NCI-H446 treated with DMSO at 0.1 percent for 48 hours (cell line): ENCODE measurements at places on chromosomes 12 and 14.

DNA sequence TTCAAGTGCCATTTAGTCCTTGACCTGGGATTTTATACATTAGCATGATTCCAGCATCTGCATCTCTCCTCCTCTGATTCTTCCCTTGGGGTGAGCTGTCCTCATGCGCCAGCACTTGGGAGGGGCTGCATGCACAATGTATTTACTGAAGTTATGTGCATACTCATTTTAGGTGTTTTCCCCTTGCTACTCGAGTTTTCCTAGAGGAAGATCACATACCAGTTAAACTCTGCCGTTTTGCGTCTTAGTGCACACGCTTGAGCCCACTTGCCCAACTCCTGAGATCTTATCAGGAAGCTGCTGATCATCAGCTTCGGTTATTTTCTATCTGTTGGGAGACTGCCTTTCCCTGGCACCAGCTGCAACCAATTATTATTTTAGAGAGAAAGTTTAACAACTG, 78.8 kb downstream of the C14orf132 start:
- DNase-seq: no peak

DNA sequence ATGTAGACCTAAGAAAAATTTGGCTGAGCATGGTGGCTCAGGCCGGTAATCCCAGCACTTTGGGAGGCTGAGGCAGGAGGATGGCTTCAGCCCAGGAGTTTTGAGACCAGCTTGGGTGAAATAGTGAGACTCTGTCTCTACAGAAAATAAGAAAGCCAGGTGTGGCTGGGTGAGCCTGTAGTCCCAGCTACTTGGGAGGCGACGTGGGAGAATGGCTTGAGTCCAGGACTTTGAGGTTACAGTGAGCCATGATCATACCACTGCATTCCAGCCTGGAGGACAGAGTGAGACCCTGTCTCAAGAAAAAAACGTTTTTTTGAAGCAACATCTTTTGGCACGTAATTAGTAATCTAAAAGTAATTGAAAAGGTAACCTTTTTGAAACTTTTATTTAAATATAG, 70.9 kb downstream of the FERMT2 start:
- DNase-seq: no peak

DNA sequence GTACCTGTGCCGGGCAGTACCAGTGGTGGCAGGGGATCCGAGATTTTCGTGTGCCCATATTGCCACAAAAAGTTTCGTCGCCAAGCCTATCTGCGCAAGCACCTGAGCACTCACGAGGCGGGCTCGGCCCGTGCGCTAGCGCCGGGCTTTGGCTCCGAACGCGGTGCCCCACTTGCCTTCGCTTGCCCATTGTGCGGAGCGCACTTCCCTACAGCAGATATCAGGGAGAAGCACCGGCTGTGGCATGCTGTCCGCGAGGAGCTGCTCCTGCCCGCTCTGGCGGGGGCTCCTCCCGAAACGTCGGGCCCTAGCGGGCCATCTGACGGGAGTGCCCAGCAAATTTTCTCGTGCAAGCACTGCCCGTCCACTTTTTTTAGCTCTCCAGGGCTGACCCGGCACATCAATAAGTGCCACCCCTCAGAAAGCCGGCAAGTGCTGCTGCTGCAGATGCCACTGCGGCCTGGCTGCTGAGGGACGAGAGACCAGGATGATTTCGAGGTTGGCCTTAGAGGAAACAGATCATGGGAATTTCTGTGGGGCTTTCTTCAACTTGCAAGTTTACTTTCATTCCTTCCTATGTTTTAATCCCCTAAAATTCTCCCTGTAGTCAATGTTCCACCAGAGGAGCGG, 1.6 kb downstream of the INSM2 start:
- DNase-seq: no peak

GRCh38 chr14:59422069-59422881, 42.9 kb downstream of the GPR135 start:
- no peak for DNase-seq

GRCh38 chr12:75479963-75480461, 543 bp upstream of the GLIPR1 start:
- no peak for DNase-seq

GRCh38 chr12:68007033-68007432, 17.8 kb downstream of the IFNG-AS1 start:
- no peak for DNase-seq

GRCh38 chr14:65976761-65977404, 509.3 kb upstream of the CCDC196 start:
- DNase-seq: no peak

DNA sequence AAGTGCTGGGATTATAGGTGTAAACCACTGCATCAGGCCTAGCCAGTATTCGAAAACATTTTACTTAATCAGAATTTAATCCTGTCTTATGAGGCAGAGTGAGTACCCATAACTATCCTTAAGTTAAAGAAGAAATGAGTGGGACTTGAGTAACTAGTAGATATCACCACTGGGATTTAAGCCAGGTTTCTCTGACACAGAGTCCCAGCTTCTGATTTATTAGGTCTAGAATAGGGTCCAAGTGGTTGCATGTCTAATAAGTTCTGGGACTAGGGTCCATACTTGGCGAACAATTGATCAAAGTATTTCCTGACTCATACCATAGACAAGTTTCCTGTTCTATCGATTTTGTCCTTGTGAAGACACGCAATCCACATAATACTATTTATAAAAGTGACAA, 18.9 kb downstream of the PTPRB start:
- no peak for DNase-seq

GRCh38 chr12:126493366-126494108, 1428.3 kb downstream of the AACS start:
- no peak for DNase-seq

DNA sequence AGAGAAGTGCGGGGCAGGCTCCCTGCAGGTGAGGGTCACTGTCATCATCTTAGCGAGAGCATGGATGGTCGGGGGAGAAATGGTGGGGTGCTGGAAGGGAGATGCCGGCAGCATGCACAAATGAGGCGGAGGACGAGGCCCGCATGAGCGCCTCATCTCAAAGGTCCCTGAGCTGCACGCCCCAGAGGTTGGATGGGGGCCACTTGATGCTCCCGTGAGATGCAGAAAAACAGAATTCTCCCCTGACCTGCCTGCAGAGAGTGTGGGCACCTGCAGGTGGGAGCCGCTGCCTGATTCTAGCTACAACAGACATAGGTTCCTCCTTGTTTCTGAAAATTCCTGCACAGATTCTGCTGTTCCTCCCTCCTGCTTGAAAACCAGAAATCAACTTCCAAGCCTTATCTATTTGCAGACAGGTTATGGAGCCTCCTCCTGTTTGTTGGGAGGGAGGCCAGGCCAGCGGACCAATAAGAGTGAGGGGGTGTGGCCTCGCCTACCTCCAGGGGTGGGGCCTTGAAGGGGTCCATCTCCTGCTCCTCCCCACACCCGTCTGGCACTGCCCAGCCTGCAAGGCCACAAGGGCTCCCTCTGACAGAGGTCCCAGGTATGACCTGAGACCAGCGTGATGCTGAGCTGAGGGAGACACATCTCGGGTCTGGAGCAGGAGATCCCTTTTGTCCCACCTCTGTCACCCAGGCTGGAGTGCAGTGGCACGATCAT, 67.2 kb downstream of the KDM2B start:
- DNase-seq: no peak

DNA sequence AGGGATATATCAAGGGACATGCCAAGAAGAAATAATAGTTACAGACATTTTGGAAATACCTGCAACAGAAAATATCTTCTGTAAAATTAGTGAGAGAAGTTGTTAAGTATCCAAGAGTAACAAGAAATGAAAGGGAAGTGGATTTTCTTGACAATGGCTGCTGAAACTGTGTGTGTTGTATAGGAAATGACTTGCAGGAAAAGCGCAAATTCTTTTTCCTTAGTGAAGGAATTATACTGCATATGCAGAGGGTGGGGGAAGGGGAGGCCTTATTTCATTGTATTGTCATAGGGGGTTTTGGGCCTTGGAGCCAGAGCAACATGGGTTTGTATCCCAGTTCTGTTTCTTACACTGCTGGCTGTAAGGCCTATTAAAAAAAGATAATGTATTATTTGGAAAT, 84.4 kb upstream of the DDHD1 start:
- DNase-seq: no peak

DNA sequence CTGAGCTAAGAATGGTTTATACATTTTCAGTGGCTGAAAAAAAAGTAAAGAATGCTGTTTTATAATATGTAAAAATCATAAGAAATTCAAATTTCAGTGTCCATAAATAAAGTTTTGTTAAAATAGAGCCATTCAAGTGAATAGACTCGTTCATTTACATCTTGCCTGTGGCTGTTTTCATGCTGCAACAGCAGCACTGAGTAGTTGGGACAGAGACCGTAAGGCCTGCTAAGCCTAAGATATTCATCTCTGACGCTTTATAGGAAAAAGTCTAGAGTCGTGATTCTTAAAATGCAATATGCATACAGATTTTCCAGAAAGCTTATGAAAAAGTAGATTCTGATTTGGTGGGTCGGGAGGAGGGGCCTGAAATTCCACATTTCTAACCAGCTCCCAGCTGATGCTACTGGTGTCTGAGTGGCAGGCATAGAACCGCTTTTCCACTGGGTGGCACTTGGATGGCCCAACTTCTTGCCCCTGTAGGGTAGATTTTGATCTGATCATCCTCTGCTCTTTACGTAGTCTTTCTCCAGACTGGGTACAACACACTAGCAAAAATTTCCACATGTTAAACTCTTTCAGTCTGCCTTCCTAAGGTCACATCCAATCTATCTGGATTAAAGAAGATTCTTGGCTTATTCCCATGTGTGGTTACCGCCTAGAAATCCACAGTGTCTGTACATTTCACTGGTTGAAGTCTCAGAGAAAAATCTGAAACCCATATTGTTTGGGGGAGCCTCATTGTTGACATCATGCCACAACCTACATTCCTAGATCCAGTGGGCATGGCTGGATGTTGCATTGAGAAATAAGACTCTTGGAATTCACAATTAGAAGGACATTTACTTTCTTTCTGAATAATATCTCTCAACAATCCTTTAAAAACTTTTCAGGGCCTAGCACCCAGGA, 151.2 kb downstream of the C12orf75 start:
- DNase-seq: no peak

DNA sequence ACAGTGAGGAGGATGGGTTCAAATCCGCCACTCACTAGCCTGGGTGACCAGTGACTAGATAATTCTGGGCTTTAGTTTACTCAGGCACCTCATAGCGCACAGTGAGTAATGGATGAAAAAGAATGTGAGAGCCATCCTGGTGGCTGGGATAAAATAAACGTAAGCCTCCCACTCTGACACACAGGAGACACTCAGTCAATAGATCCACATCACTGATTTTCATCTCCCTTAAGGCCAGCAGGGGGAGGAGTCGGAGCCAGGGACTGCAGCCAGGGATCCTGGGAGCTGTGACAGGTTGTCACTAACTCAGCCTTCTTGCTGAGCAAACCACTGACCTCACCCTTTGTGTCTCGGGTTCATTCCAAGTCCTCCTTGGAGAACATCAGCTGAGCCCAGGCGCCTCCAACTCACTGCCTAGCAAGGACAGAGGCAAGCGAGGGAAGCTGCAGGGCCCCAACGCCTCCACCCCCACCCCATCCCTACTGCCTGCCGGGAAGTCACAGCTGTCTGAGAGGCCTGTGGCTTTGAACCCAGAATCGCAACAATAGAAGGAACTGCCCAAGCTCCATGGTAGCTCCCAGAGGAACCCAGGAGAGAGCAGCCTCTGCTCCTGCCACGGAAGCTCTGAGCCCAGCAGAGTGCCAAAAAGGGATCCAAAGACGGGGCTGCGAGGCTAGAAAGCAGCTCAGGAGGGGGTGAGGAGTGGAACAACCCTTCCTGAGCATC, 30.7 kb downstream of the PXN start:
- peak; percentile 88 for DNase-seq

DNA sequence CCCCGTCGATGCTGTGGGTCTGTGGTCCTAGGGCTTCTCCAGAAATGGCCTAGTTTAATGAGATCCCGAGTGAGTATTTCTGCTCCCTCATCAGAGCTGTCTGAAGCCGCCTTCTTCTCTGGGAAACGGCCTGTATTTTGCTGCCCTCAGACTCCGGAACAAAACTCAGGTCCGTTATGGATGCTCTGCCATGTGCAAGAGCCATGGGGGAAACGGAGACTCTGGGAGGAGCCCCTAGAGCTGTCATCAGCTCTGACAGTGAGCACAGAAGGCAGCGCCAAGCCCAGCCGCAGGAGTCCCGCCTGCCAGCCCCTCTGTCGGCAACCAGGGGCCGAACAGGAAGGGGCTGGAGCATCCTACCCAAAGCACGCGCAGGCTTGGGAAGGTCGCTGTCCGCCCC, 192.4 kb upstream of the PRMT8 start:
- DNase-seq: no peak

GRCh38 chr14:104724981-104725771, 1.1 kb downstream of the ADSS1 start:
- DNase-seq: no peak

DNA sequence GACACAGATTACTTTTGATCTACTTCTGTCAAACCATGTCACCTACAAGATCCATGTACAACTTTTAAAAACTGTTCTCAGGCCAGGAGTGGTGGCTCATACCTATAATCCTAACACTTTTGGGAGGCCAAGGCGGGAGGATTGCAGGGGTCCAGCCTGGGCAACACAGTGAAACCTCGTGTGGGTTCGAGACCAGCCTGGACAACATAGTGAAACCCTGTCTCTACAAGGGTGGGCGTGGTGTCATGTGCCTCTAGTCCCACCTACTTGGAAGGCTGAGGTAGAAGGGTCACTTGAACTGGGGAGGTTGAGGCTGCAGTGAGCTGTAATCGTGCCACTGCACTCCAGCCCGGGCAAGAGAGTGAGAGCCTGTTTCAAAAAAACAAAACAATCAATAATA, 5.7 kb downstream of the WDR20 start:
- no peak for DNase-seq

DNA sequence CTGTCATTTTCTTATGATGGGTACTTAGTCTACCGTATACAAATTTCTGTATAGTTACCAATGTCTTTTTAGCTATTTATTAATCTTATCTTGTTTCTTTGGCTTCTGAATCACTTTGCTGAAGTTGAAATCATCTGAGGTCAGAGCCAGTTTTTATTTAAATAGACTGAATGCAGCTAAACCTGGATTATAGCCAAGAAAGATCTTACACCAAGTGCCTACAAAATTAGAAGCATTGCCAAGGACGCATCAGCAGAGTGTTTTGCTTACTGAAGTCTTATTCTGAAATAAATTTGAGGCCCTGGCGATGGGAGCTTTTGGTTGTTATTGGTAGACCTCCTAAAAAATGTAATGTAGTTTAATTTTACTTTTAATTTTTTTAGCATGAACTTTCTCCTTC, 128.2 kb downstream of the RGS6 start:
- no peak for DNase-seq

DNA sequence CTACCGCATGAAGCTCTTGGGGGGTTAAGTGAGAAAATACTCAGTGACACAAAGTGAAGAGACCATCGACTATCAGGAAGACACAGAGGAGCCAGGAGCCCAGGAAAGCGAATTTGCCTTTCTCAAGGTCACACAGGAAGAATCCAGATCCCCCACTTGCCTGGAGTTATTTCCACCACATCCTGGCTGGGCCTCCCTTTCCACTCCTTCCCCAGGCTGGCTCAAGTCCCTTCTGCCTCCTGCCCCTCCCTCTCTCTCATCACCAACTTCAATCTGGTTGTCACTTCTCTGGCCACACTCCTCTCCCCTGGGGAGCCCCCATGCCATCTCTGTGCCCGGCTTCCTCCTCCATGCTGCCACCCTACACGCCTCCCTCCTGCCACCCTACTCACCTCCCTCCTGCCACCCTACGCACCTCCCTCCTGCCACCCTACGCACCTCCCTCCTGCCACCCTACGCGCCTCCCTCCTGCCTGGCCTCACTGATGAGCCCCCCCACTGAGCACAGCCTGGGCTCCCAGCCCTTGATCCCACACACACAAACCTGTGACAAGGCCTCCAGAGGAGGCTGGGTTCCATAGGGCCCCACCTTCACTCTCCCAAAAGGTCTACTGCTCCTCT, 6.3 kb downstream of the SCNN1A start:
- DNase-seq: no peak
